Uterus (tissue), 4 donors: ENCODE measurements at places on chromosomes 4 and X. TPM values are rescaled to one million over a fixed set of nuclear protein-coding genes. Genes with fewer than 3 reads are reported as not detected.

- no peak overlapping the region for H3K27ac ChIP-seq
- no peaks in the 10 kb centered on the region for H3K4me1 ChIP-seq
- no peaks in the 10 kb centered on the region for H3K27me3 ChIP-seq
- no peaks in the 10 kb centered on the region for H3K36me3 ChIP-seq
- H3K4me3 ChIP-seq: no peak overlapping the region
- DNase-seq: no peak
Measured at GRCh38 chr4:138871555-138871875, 144.1 kb upstream of the NOCT start.

- H3K4me1 ChIP-seq: no peaks in the 10 kb centered on the region
- no peak for DNase-seq
- H3K27me3 ChIP-seq: no peaks in the 10 kb centered on the region
- no peak overlapping the region for H3K4me3 ChIP-seq
Measured at GRCh38 chr4:110073053-110073845, 125.2 kb downstream of the ELOVL6 start.

- no peak for DNase-seq
- no peaks in the 10 kb centered on the region for H3K4me1 ChIP-seq
- no peak overlapping the region for H3K4me3 ChIP-seq
- H3K27me3 ChIP-seq: no peaks in the 10 kb centered on the region
Measured at GRCh38 chr4:73396993-73397972, 6.8 kb upstream of the ALB start.

Gene CLDN2
- total RNA-seq: not detected

Gene PGM2
- total RNA-seq: 45.6 TPM

Gene FNIP2
- total RNA-seq: 15.1 TPM
